Substantia nigra (tissue), 51 donors: ENCODE measurements at places on chromosomes 2 and 18.
A peak's percentile ranks its signal among the peaks of the same experiment; 100 is the strongest.

GRCh38 chr2:86627550-86627949 is 3.9 kb upstream of the RNF103 start:
- DNase-seq, result no peak

- no peak for DNase-seq
These were observed 2.6 kb downstream of the SLC66A2 start for GRCh38 chr18:79948719-79949411.

- no peak for DNase-seq
These were observed 102.5 kb downstream of the GAREM1 start for GRCh38 chr18:32368170-32368569.

DNA sequence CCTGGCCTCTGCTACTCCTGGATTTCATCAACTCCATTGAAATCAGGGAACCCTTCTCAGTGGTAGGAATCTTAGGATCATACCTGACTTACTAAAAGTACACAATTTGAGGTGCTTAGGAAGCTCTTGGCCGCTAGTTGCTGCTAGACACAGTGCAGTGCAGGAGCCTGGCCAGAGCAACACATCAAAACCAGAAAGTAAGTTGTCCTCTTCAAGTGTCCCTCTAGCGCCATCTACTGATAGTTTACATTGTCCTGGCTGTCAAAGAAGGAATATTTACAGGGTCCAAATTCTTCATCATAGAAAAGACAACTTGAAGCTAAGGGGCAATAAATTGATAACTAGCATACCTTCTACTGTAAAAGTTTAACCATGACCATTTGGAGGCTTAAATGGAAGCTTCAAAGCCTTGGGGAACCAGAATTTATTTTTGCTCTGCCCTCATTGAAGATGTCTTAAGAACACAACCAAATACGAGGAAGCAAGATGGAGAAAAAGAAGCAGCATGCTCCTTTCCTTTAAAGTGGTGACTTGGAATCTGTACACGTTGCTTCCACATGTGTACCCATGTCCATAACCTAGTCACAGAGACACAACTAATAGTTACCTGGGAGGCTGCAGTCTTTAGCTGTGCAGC is 889.1 kb upstream of the GCFC2 start:
- DNase-seq, result peak; percentile 6

DNA sequence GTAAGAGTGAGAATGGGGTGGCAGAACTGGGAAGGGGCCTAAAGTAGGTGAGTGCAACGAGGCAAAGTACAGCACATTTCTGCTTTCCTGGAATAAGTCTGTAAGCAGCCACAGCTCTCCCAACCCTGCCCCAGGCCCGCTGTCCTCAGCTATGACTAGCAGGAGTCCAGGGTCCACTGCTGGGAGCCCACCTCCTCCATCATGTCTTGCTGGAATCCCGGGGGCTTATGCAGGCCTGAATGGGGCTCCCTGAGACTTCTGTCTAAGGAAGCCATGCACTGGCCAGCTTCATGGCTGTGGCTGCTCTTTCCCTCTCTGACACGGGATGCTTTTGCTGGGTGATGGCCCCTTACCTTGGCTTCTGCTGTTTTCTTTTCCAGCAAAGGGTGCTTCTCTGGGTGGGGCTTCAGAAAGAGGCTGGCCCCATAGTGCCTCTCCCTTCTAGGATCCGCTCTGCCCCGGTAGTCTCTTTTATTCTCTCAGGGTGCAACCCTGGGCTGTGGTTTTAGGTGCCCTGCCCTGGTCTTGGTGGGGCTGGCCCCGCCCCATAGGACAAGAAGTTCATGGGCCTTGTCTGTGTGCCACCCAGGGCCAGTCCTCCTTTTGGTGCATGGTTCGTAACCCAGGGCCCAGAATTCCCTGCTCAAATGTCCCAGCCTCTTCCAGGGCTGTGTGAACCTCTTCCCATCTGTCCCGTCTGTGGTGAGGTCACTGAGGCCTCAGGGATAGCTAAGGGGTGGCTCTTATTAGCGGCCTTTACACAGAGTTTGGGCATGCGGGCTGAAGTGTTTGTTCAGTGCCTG is 33.8 kb upstream of the POLE4 start:
- no peak for DNase-seq

GRCh38 chr2:126797622-126798275 is 100.9 kb upstream of the TEX51 start:
- DNase-seq, result no peak

GRCh38 chr2:165796819-165797530 is 2.9 kb upstream of the GALNT3 start:
- DNase-seq, result no peak

DNA sequence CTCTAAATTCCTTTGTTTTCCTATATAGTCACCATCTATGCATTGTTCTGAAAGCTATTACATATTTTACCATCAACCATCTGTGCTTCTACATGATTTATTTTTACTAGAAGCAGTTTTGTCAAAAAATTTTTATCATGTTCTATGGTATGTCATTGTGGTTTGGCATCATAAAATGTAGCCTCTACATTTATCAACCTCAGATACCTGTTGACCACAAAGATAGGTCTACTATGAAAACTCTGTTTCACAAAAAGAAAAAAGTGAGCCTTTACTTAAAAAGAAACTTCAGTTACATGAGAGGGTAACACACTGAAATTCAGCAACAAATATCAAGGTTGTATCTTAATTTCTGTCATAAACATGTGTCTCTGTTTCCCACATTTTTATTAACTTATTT is 3.7 kb downstream of the BCL2 start:
- no peak for DNase-seq

DNA sequence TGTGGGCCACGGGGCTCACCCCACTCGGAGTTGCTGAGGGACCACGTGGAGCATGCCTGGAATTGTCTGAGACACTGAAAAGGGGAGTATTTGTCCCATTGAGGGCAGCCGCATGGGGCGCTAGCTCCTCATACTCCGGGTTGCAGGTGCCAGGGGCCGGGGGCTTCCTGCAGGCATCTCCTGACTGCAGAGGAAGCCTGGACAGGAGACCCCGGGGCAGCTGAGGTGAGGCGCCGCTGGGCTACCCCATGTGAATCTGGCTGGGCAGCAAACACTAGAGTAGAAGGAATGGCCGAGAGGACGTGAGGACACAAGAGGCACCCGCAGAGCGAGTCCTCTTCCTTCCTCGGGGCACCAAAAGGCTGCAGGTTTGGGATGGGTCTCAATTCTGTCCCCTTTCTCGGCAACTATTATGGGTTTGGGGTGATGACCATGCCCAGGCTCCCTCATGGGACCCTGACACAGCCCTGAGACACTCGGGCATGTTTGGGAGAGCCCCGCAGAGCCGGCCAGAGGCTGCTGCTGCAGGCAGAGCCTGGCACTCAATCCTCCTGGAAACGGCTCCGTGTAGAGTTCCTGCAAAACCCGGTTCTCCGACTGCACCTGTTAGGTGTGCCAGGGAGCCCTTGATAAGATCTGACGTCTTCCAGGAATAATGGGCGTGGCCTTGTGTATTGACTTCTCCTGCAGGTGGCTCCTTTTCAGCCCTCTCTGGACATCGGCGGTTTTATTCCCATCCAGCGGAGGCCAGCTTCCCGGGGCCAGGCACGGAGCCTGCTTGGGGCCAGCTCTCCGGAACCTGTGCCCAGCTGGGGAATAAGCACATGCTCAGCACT is 77.0 kb downstream of the CTIF start:
- DNase-seq, result no peak

GRCh38 chr2:169734169-169734847 is 676 bp downstream of the KLHL23 start:
- DNase-seq, result no peak
